ENCODE measurements at places on chromosomes 2 and 18.
A peak's percentile ranks its signal among the peaks of the same experiment; 100 is the strongest.

DNA sequence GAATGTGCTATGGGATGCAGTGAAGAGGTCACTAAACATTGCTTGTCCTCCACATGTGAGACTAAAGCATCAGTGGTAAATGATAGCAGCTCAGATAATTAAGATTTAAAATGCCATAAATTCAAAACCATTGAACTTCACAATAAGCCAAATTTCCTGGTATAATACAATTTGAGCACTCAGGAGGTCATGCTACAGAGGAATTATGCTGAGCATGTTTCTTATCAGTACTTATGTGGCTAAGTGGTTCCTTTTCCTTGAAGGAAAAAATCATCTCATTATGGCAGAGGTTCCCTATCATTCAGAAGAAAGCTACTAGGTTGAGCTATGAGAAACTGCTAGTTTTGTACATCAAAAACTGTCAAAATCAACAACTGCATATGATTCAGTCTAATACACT lies 156.6 kb downstream of the AGPS start:
- no peak for DNase-seq

- DNase-seq = no peak
Observed at GRCh38 chr2:100588071-100588786, 25.4 kb downstream of the PDCL3 start.

DNA sequence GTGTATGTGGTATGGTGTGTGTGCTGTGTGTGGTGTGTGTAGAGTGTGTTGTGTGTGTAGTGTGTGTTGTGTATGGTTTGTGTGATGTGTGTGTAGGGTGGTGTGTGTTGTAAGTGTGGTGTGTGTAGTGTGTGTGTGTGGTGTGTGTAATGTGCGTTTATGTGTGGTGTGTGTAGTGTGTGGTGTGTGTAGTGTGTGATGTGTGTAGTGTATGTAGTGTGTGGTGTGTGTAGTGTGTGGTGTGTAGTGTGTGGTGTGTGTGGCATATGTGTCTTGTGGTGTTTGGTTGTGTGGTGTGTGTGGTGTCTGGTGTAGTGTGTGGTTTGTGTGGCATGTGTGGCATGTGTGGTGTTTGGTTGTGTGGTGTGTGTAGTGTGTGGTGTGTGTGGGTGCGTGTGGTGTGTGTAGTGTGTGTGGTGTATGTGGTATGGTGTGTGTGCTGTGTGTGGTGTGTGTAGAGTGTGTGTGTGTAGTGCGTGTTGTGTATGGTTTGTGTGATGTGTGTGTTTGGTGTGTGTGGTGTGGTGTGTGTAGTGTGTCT lies 4.0 kb upstream of the RTP5 start:
- no peak for DNase-seq

DNA sequence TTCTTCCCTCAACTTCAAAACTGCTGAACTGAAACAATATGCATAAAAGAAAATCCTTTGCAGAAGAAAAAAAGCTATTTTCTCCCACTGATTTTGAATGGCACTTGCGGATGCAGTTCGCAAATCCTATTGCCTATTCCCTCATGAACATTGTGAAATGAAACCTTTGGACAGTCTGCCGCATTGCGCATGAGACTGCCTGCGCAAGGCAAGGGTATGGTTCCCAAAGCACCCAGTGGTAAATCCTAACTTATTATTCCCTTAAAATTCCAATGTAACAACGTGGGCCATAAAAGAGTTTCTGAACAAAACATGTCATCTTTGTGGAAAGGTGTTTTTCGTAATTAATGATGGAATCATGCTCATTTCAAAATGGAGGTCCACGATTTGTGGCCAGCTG lies 8.4 kb downstream of the HOXD8 start:
- no peak for DNase-seq

DNA sequence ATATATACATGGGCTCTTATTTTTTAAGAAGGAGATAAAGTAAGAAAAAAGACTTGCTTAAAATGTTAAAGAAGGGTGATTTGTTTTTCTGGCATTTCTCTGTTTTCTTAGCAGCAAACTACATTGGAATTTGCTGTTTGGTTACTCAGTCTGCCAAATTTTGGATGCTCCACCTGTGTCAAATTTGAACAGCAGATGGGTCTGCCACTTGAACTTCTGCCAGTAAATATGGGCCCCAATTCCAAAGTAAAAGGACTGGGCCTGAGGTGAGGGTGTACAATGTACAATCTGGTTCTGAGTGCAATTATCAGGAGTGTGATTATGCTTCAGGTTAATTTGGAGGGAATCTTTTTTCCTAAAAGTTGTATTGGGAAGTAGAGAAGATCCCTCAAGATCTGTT lies 794.5 kb downstream of the DSC3 start:
- DNase-seq = peak; percentile 15

- DNase-seq = peak; percentile 39
Observed at GRCh38 chr2:71530641-71531332, 77.4 kb downstream of the DYSF start.

GRCh38 chr2:66560683-66561082 lies 125.8 kb downstream of the MEIS1 start:
- DNase-seq = no peak

DNA sequence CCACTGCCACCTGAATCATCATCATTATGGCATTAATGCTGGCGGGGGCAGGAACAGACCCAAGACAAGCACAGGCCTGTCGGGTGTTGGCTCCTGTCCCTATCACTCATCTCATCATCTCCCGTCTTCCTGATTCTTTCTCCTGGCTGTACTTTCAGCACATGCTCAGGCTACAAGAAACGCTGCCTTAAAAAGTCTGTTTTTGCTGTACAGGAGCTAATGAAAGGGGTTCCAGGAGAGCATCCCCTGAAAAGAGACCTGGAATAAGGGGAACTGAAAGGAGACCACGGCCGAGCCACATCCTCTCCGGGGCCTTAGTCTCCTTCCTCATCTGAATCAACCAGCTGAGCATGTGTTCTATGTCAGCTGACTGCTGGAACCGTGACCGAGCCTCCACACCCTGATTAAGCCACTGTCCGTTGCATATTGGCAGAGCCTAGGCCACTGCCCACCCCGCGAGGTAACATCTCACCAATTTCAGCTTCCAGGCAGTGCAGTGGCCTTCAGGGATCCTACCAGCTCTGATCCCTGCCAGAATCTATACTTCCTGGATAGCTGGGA lies 62.6 kb downstream of the DNMT3A start:
- DNase-seq = peak; percentile 90

GRCh38 chr2:164008752-164009151 lies 272.9 kb upstream of the FIGN start:
- DNase-seq = no peak

GRCh38 chr2:25740810-25741381 lies 67.5 kb upstream of the DTNB start:
- no peak for DNase-seq

GRCh38 chr2:191321861-191322662 lies 76.9 kb downstream of the MYO1B start:
- DNase-seq = peak; percentile 73

DNA sequence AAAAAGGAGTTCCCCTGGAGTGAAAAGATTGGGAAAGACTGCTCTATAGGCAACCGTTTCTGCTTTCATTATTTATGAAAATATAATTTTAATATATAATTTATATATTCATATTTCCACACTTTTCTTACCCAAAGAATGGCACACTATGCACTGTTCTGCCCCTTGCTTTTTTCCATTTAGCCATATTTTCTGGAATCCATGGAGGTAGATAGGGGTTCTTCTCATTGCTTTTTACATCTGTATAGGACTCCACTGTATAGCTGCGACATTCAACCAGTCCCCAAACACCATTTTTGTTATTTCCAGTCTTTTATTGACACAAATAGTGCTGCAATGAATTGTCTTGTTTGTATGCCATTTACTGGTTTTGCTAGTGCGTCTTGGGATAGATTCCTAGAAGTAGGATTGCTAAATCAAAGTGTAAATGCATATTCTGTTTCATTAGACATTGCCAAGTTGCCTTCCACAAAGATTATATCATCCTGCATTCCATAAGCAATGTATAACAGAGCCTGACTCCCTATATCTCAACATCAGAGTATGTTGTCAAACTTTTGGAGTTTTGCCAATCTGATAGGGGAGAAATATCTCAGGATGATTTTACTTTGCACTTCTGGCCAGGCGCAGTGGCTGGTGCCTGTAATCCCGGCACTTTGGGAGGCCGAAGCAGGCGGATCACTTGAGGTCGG lies 26.6 kb upstream of the TCF7L1 start:
- DNase-seq = no peak

DNA sequence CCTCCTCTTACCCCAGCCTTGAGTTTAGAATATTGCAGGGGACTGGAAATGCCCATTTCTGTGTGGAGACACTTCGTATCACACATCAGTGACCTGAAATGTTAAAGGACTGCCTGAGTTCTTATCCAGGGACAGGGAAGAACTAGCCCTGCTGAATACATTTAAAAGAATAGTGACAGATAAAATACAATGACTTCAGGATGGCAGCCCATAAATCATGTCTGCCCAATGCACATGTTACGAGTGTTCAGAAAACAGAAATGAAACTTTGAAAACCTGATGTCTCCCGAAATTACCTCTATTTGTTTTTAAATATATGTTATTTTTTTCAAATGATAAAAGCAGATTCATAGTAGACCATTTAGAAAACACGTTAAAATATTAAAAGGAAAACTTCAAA lies 22.3 kb upstream of the RAB12 start:
- DNase-seq = no peak

Data from pons (tissue), 1 donor.